ENCODE measurements at places on chromosomes 3 and 15. TPM values are rescaled to one million over a fixed set of nuclear protein-coding genes. Genes with fewer than 3 reads are reported as not detected.

POC1A gene
- polyA plus RNA-seq, result 10.4 TPM

PCYT1A gene
- polyA plus RNA-seq, result 40.5 TPM

DNA sequence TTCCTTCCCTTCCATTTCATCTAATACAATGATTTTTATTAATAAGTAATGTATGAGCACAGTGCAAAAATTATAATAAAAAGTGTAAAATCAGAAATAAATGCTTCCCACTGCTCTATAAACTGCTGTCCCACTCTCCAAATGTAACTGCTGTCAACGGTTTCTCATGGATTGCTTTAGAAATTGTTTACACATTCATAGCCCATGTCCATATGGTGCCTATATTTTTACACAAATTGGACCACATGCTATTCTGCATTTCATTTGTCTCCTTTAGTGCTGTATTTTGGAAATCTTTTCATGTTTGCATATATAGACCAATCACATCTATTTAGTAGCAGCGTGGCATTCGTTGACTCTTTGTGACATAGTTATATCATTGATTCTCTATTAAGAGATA is 164.7 kb upstream of the SLCO3A1 start:
- no peak for DNase-seq

DNA sequence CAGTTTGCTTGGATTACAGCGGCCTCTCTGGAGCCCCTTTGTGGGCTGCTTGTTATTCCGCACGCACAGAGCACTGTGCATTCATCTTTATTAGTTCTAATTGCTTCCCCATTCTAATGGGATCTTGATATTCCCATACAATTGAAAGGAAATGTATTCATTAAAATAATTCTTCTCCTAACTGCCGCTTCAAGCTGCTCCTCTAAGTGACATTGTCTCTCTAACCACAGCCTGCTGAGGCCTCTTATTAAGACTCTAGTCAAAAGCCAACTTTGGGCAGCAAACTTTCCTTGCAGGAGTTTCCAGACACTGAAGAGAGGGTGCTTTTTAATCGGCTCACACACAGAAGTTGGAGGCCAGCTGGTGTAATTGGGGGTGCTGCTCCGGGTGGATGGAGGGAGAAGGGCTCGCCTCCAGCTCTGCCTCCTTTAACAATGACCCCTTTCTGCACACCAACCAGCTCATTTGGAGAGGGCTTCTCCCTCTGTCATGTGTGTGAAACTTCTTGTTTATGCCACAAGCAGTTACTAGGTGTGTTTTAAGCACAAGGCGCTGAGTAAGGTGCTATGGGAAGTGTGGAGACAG is 5.6 kb upstream of the MAGEF1 start:
- DNase-seq, result no peak

Measured in right lung (tissue), 10 donors.